ENCODE measurements at places on chromosomes 11 and 22.

DNA sequence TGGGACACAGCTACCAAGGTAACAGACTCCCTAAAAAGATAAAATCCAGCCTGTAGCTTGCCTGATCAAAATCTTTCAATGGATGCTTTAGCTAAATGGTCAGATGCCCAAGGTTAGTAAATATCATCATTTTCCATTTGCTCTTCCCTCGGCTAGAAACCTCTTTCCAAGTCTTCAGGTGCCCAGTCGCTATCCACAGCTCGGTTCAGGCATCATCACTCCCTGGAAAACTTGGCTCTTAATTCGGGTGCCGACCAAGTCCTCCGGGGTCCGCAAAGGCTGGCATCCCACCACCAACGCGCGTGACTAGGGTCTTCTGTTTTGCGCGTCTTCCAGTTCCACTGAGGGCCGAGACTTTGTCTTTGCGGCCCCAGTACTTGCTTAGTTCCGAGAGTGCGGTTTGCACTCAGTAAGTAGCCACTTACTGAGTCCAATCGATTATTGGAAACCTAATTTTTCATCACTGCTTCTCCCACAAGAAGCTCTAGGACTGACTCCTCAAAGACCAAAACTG, 44.3 kb downstream of the OR4D9 start:
- DNase-seq = no peak

GRCh38 chr11:75474878-75475766, 42.1 kb upstream of the KLHL35 start:
- peak; percentile 61 for DNase-seq

DNA sequence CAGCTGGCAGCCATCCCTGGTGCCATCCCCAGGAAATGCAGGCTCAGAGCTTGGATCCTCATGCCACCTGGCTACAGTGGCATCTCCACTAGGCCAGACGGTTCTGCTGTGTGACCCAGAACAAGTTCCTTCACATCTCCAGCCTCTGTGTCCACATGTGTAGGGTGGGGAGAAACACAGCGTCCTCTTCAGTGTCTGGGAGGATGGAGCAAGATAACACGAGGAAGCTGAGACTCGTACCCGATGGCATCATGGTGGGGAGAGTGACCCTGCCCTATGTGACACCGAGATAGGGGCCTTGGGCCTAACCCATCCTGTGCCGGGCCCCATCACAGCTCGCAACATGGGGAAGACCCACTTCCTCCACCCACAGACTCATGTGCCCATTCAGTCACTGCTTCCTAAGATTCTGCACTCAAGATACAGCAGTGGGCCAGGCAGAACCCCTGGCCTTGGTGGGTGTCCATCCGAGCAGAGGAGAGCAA, 78.5 kb downstream of the MORC2 start:
- DNase-seq = no peak

- no peak for DNase-seq
These were observed 98.2 kb downstream of the NTM start for GRCh38 chr11:131468565-131468964.

DNA sequence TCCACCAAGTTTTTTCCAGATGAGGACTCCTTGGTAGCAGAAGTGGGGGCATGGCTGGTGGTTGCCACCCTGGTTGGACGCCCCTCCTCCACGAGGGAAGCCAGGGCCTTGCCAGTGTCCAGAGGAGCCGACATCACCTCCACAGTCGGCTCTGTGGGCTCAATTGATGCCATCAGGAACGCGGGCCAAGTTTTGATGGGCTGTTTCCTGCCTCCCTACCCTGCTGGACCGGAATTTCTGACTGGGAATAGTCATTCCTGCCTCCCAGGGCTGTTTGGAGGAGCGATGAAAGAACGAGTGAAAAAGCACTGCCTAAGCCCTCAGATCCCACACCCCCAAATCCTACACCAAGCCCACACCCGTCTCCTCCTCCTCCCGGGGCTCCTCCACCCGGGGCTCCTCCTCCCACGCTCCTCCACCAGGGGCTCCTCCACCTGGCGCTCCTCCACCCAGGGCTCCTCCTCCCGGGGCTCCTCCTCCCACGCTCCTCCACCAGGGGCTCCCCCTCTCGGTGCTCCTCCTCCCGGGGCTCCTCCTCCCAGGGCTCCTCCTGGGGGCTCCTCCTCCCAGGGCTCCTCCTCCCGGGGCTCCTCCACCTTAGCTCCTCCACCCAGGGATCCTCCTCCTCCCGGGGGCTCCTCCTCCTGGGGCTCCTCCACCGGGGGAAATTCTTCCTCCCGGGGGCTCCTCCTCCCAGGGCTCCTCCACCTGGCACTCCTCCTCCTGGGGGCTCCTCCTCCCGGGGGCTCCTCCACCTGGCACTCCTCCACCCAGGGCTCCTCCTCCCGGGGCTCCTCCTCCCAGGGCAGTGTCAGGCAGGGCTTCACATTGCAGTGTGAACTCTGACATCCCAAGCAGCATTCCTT, 10.0 kb upstream of the PRR5 start:
- no peak for DNase-seq

GRCh38 chr11:95503047-95503446, 272.0 kb upstream of the SESN3 start:
- DNase-seq = peak; percentile 40

GRCh38 chr22:42368379-42369249, 63.6 kb downstream of the NFAM1 start:
- no peak for DNase-seq

GRCh38 chr11:17159441-17159840, 48.3 kb downstream of the PIK3C2A start:
- no peak for DNase-seq

GRCh38 chr11:66454247-66454646, 12.5 kb upstream of the PELI3 start:
- DNase-seq = no peak

GRCh38 chr11:133835593-133836548, 9.4 kb downstream of the SPATA19 start:
- DNase-seq = no peak

DNA sequence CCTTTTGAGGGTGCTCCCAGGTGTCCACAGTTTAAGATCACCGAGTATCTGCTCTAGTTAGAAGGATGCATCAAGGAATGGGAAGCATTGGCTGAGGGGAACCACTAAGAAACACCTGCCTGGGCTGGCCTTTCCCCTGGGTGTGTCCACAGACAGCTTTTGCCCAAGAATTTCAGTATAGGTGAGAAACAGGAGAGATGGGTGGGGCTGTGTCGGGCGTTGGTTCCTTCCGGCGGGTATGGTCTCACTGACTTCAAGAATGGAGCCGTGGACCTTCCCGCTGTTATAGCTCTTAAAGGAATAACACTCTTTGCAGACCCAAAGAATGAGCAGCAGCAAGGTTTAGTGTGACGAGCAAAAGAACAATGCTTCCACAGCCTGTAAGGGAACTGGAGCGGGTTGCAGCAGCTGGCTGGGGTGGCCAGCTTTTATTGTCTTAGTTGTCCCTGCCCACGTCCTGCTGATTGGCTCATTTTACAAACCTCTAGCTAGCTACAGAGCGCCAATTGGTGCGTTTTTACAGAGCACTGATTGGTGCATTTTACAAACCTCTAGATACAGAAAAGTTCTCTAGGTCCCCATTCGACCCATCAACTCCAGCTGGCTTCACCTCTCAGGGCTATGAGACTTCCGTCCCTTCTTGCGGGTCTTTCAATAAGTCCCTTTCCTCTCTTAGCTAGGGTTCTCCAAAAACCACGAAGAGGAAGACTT, 2.4 kb downstream of the FADS1 start:
- DNase-seq = peak; percentile 49

GRCh38 chr11:25068451-25068850, 571.6 kb downstream of the LUZP2 start:
- DNase-seq = no peak

- DNase-seq = peak; percentile 94
These were observed 940 bp upstream of the C11orf91 start for GRCh38 chr11:33701302-33702230.

GRCh38 chr11:88398372-88398771, 60.8 kb upstream of the CTSC start:
- DNase-seq = peak; percentile 56

DNA sequence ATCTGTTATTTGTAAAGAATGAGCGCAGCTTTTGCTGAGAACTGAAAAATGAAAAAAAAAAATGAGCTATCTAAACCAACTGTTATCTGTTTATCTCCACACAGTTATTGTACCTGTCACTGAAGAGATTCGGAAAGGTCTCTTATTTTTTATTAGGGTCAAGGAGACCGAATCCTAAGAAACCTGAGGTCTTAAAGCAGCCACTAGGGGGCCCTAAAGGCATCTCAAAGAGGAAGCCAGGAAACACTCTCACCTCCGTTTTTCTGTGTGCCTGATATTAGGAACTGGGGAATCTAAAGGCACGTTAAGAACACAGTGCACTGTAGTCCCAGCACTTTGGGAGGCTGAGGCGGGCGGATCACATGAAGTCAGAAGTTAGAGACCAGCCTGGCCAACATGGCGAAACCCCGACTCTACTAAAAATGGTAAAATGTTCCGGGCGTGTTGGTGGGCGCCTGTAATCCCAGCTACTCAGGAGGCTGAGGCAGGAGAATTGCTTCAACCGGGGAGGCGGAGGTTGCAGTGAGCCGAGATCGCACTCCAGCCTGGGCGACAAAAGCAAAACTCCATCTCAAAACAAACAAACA, 3.5 kb upstream of the LARGE1 start:
- DNase-seq = peak; percentile 84

DNA sequence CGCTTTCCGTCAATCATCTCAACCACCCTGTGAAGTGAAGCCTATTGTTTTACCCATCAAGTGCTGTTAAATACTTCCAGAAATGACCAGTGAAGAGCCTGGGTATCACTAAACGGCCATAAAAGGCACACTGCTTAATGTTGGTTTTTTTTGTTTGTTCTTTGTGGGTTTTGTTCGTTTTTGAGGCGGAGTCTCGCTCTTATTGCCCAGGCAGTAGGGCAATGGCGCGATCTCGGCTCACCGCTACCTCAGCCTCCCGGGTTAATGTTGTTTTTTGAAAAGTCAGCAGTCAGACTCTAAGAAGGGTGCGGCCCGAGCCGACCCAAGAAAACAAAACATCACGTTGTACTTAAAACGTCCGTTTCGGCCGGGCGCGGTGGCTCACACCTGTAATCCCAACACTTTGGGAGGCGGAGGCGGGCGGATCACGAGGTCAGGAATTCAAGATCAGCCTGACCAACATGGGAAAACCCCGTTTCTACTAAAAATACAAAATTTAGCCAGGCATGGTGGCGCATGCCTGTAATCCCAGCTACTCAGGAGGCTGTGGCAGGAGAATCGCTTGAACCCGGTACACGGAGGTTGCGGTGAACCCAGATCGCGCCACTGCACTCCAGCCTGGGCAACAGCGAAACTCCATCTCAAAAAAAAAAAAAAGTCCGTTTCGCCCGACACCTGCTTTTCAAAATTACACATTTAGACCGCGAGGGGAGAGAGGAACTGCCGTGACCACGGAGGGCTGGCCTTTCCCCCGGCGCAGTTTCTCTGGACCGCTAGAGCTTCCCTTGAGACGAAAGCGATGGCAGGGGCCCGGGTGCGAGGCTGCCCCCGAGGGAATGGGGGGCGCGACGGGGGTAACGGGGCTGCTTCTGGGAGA, 714 bp downstream of the CD59 start:
- no peak for DNase-seq

DNA sequence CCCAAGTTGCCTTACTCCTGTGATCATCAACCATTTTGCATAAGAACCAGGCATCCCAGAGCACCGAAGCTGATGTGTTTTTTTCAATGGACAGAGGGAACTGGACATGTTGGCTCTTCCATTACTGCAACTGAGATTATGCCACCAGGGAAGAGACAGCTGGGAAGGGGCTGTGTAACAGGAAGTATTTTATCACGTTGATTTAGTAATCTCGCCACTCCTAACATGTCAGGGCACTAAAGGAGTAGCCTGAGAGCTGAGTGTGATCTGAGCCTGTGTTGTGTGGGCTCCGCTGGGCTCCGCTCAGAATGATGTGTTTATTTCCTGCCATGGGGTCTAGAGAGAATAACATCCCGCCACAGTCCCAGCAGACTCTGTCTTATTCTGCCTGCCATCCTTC, 165.4 kb downstream of the GRIK4 start:
- no peak for DNase-seq

DNA sequence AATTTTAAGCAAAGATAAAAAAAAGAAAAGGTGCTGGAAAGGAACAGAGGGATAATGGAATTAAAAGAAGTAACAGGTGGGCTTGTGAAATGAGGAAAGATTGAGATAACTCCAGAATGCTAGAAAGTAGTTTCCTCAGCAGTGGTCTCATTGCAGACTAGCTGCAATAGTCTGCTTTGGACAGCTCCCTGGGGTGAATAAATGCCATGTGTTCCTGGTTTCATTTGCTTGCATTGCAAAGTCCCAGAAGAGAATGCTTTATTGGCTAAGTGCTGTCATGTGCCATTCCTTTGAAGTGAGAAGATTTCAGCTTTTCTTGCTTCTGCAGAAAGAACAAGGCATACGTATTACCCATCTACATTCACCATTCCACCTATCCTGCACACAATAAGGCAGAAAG, 478.8 kb upstream of the RAG2 start:
- peak; percentile 21 for DNase-seq

DNA sequence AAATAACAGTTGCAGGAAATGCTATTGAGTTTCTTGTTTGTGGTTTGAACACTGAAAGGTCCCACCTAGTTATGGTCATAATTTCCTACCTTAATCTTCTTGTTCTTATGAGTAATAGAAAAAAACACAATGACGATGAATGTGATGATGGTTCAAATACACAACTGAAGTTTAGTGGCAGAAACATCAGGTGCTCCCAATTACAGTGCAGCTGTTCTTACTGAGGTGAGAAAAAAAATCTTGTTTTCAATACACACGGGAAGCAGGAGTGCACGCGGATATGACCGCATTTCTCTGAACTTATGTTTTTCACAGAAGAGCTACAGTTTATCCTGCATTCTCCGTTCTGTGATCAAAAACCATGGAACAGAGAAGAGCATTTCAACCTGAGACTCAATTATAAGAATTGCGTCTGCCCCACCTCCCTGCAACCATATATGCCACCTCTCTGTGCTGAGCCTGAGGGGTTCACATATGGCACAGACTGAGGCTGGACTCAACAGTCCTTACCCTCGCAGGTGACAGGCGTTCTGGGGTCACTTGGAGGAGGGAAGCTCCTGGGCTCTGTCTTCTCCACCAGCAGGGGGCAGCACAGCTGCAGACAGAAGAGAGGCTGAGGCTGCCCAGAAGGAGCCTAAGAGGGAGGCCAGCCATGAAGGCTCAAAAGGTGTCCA, 99.7 kb upstream of the IGLL5 start:
- peak; percentile 56 for DNase-seq

DNA sequence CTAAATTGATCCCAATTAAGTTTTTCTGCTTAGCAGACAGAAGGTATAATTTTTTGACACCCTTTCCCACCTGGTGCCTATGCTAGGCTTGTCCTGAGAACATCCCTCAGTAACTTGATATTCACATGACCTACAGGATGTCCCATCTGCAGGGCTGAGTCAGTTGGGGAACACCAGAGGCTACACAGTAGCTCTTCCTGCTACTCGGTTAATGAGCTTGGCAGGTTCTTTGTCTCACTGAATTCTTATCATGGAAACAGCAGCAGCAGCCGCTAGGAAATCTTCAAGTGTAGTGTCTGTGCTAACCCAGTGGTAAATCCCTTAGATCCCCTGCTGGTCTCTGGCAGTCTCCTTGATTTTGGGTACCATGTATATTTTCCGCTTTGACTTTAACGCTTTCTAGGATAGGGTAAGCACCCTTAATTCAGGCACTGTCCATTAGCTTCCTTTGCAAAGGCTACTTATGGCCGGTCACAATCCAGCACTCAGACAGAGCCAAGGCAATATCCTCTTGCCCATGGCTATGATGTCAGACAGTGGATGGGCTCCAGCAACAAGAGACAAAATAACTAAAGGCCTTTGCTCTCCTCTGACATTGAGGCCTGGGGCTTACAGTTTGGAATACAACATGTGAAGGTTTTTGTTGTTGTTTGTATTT, 8.5 kb downstream of the MRPL16 start:
- DNase-seq = peak; percentile 60

GRCh38 chr11:28559492-28559891, 451.3 kb downstream of the METTL15 start:
- DNase-seq = peak; percentile 61

Data from fibroblast of pulmonary artery (primary cell).